ENCODE measurements at places on chromosomes 2 and 18. TPM values are rescaled to one million over a fixed set of nuclear protein-coding genes. Genes with fewer than 3 reads are reported as not detected.

- DNase-seq, result no peak
Measured at GRCh38 chr2:217999595-217999959, 3.2 kb downstream of the TNS1 start.

DNA sequence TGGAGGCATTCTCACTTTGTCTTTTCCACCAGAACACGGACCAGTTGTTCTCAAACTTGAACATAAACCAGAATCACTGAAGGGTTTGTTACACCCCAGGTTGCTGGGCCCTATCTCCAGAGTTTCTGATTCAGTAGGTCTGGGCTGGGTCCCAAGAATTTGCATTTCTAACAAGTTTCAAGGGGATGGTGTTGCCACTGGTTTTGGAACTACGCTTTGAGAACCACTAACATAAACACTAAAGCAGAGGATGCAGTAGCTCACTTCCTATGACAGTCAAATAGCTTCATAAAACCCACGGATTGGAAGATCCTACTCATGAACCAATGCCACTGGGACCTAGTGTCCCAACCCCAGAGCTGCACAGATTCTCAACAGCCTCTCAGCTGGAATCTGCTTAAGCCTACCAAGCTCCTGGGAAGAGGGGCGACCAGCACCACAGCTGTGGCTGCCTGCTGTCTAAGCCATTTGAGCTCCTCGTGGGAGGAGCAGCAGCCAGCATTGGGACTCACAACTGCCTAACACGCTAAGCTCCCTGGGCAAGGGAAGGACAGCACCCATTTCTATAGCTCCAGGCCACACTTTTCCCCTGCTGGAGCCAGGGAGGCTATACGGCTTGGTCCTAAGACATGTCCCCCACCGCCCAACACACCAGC, 62.5 kb downstream of the C1D start:
- DNase-seq, result no peak

DNA sequence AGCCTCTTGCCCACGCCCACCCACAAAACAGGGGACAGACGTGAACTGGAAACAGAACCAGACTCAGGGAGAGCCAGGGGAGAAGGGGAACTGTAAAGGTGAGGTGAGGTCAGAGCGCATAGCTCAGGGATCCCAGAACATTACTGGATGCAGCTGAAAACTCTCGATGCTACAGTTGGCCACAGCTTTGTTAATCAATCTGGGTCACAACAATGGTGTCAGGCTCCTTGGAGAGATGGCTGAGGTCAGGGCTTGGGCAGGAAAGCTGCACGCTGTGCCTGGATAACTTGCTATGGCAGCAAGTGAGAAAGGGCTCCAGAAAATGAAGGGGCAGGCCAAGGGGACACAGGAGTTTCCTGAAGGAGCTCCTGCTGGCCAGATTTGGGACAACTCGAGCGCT, 263.3 kb downstream of the TFCP2L1 start:
- no peak for DNase-seq

DNA sequence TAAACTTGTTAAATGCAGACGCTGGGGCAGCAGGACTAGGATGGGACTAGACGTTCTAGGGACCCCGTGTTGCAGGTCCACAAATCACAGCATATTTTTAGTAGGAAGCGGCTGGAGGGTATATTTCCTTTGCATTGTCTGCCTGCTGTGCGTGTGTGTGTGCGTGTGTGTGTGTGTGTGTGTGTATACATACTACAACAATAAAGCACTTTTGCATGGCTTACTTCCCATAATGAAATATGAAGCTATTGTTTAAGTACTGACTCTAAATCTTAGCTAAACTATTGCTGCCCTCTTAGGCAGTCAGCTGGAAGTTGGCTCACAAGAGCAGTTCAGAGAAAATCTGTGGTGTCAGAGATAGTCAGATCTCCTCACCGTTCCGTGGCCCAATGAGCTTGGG, 133.4 kb downstream of the CABLES1 start:
- DNase-seq, result no peak

The TUBA3E gene
- not detected for total RNA-seq

- DNase-seq, result no peak
Measured at GRCh38 chr18:5914951-5915350, 19.6 kb upstream of the TMEM200C start.

The ZAP70 gene
- total RNA-seq, result 3.4 TPM

DNA sequence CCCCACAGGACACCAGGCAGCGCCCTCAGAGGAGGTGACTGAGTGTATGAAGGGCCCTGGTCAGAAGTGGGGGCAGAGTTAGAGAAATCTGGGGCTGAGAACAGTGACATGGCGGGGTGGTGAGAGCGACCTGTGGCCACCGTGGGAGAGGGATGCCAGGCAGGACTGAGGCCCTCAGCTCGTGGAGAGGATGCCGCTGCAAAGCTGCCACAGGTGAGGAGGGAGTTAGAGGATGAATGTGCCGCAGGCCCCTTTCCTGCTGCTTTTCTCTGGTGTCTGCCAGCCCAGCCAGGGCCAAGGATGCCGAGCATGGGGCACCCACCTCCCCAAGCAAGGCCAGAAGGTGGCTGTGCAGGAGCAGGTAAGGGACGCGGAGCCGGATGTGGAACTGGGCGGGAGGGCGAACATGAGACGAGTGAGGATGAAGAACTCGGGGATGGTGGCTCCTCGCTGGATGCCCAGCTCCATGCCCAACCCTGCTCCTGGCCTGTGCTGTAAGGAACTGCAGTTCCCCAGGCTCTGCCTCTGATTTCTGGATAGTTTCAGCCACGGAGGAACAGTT, 269.2 kb upstream of the HDAC4 start:
- no peak for DNase-seq

- DNase-seq, result no peak
Measured at GRCh38 chr2:138023298-138023697, 59.0 kb downstream of the HNMT start.

DNA sequence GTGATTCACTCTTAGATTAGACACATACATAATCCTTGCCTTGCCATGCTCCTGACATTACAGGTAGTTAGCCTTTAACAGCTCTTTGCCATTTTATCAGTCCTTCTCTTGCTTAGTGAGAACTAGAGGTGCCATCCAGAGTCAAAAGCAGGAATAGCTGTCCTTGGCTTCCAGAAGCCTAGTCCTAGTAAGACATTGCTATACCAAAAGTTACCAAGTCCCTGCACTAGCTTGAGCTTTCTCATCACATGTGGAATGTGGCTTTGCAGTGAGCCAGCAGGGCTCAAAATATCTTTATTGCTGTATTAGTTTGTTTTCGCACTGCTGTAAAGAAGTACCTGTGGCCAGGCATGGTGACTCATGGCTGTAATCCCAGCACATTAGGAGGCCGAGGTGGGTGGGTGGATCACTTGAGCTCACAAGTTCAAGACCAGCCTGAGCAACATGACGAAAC, 104.7 kb upstream of the NOSTRIN start:
- DNase-seq, result no peak

DNA sequence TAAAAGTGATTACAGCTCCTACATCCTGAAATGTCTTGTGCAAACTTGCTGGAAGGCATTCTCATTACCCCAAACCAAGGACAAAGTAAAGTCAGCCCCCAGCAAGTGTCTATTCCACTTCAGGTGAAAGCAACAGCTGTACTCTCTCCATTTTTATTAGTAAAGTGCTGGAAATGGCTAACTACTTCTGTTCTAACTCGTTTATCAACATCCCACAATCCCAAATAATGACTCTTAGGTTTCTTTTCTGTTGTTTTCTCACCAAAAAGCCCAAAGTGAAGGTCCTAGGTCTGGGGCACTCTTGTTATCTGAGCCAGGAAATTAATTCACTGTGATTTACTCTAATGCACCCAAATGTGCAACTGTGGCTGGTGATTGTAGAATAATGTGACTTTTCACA, 105.7 kb downstream of the LRRC30 start:
- DNase-seq, result no peak

The TNFAIP6 gene
- total RNA-seq, result 6.9 TPM

GRCh38 chr2:237178396-237178795, 92.7 kb downstream of the COPS8 start:
- DNase-seq, result no peak

The DNAJC5G gene
- not detected for total RNA-seq

- DNase-seq, result no peak
Measured at GRCh38 chr2:31923662-31924061, 87.1 kb downstream of the MEMO1 start.

DNA sequence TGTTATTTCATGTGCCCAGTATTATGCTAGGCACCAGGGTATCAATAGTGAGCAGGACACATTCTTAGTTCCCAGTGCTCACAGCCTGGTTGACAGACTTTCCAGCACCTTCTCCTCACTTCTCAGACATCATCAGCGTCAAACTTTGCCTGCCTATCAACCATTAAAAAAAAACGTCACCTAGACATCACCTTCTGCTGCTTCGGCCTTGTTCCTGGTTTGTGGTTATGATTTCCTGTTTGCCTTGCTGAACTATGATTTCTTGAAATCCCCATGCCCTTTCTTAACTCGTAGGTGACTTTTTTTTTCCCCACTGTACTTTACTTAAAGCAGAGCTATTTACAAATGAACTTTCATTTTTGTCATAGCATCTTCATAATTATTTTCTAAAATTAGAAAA, 60.4 kb upstream of the NABP1 start:
- no peak for DNase-seq

The GAD1 gene
- 5.5 TPM for total RNA-seq

- no peak for DNase-seq
Measured at GRCh38 chr2:231935207-231935524, 9.0 kb upstream of the NPPC start.

The ANKRD62 gene
- total RNA-seq, result not detected

- no peak for DNase-seq
Measured at GRCh38 chr2:235054919-235055318, 103.1 kb downstream of the SH3BP4 start.

GRCh38 chr2:96320728-96321622, 4.1 kb upstream of the ITPRIPL1 start:
- DNase-seq, result no peak

The RIT2 gene
- total RNA-seq, result not detected

DNA sequence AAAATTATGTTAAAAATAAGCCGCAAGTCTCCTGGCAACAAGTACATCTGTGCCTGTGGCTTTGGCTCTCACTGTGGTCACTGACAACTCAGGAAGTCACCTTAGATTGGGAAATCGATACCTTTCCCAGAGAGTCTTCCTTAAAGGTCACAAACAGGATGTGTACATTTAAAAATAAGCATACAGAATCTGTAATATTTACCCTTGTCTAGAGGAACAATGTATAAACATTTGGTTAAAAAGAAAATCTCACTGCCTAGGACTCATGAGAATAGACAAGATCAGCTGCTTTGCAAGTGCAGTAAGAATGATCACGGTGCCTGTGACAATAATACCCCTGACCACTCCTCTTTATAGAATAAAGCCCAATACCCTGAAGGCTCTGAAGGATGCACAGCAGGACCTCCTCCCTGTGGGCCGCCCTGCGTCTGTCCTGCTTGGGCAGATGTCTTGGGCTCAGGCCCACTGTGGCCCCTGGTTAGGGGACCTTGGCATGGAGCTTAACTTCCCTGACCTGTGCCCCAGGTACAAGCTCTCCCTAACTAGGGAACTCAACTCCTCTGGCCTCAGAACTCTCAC, 98.0 kb upstream of the MGAT4A start:
- no peak for DNase-seq

DNA sequence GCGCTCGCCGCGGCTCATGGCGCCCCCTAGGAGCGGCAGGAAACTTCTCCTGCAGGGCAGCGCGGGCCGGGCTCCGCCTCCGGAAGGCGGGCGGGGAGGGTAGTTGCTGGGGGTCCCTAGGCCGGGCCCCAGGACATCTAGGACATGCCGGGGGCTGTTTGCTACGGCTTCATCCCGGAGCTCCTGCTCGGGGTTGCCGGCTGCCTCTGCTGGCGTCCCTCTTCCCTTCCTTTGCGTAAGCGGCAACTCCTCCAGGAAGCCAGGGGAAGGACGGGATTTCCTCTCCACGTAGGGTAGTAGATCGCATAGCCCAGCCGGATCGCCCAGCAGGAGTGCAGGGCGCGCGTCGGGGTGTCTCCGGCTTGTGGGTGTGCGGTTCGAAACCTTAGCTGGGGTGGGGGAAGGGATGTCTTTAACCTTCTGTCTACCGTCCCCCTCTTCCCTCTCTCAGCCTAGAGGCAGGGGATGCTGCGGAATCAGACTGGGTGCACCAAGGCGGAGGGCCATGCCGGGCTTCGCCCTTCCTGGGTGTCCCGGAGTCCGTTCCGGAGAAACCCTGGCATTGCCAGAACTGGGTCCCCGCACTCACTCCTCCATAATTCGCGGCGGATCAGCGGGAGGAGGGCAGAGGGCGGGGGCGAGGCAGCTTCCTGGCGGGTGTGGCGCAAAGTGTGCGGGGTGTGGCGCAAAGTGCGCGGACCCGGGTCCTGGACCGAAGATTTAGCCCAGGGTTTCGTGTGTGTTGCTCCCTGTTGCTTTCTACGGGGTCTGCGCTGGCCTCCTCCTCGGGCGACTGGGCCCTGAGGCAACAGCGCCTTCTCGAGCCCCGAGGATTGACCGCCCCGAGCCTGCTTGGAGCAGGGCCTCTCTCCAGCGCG, 12.2 kb upstream of the SKOR2 start:
- no peak for DNase-seq

- no peak for DNase-seq
Measured at GRCh38 chr18:54671291-54671881, 80.3 kb downstream of the DYNAP start.

- DNase-seq, result no peak
Measured at GRCh38 chr18:55228707-55229106, 269.4 kb upstream of the CCDC68 start.

DNA sequence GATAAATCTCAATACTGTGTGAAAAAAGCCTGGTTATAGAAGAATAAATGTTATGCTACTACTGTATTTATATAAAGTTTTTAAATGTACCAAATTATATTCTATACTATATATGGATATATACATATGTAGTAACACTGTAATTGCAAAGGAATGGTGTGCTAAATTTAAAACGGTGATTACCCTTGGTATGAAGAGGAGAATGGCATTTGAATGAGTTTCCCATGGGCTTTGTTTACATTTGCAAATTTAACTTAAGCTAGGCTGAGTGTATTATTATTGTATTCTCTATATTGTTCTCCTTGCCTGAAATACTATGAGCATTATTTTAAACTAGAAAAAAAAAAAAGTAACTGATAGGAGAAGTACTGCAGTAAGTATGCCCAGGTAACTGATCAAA, 4.7 kb upstream of the SP3 start:
- DNase-seq, result no peak

- no peak for DNase-seq
Measured at GRCh38 chr2:171711351-171711750, 24.1 kb downstream of the DYNC1I2 start.

DNA sequence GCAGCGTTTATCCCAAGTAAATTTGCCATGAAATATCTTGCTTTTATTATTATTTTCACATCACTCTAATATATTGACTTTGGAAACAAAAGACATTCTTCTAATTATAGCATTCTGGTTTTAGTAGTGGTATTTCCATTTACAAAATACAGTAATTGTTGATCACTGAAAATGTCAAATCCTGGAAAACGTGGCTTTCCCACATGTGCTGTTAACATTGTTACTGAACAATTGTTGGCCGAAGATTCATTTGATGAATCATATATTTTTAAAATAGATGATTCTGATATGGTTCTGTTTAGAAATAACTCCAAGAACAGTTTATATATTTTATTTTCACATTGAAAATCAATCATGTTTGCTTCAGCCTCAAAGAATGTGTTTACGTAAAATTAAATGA, 32.9 kb downstream of the SP140 start:
- no peak for DNase-seq

The ALKAL2 gene
- total RNA-seq, result 12.7 TPM

GRCh38 chr2:2291500-2292260, 39.4 kb downstream of the MYT1L start:
- no peak for DNase-seq

- no peak for DNase-seq
Measured at GRCh38 chr2:76731157-76731556, 791.0 kb downstream of the LRRTM4 start.

The SCYGR3 gene
- not detected for total RNA-seq

GRCh38 chr2:134482131-134482723, 228.4 kb downstream of the MGAT5 start:
- DNase-seq, result no peak

- DNase-seq, result no peak
Measured at GRCh38 chr2:38123911-38124310, 48.0 kb upstream of the CYP1B1 start.

All from thoracic aorta (tissue), 2 donors.